ENCODE measurements at places on chromosomes 2 and 18.

GRCh38 chr2:78985558-78985957, 39.9 kb upstream of the REG3G start:
- no peak for DNase-seq

GRCh38 chr2:142316049-142316448, 185.2 kb upstream of the LRP1B start:
- DNase-seq, result no peak

DNA sequence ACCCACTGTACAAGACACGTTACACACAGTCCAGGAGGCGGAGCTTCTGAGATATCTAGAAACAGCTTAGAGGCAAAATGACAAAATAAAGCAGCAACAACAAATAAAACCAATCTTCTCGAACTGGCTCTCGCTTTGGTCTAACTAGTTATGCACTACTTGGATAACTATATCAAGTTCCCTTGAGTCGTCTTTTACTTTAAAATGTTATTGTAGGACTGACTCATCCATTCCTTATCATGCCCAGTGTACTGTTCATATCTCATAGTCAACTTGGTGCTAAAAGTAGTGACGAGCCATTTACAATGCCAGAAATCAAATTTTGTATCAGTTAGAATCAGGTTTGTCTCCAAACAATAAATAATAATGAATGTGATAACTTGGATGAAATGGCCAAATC, 102.5 kb upstream of the SLC35G4 start:
- no peak for DNase-seq

- no peak for DNase-seq
Observed at GRCh38 chr2:24819442-24820174, 26.4 kb downstream of the CENPO start.

GRCh38 chr2:190511104-190511503, 23.4 kb downstream of the NEMP2 start:
- no peak for DNase-seq

GRCh38 chr2:200252265-200253067, 54.0 kb upstream of the SPATS2L start:
- DNase-seq, result peak; percentile 51

GRCh38 chr2:20171445-20171977, 53.4 kb downstream of the SDC1 start:
- no peak for DNase-seq

DNA sequence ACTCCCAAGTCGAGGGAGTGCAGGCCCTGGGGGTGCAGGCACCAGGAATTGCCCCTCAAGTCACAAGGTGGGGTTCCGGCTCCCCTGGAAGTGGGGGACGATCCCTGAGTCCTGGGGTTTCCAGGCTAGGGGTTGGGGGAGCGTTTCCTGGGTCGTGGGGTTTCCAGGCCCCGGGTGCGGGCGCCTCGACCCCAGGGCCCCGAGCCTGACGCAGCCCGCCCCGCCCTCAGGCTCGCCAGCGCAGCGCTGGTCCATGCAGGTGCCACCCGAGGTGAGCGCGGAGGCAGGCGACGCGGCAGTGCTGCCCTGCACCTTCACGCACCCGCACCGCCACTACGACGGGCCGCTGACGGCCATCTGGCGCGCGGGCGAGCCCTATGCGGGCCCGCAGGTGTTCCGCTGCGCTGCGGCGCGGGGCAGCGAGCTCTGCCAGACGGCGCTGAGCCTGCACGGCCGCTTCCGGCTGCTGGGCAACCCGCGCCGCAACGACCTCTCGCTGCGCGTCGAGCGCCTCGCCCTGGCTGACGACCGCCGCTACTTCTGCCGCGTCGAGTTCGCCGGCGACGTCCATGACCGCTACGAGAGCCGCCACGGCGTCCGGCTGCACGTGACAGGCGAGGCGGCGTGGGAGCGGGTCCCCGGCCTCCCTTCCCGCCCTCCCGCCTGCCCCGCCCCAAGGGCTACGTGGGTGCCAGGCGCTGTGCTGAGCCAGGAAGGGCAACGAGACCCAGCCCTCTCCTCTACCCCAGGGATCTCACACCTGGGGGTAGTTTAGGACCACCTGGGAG, 12.0 kb downstream of the SIGLEC15 start:
- peak; percentile 55 for DNase-seq

- no peak for DNase-seq
Observed at GRCh38 chr2:222410534-222410933, 13.8 kb upstream of the SGPP2 start.

- DNase-seq, result no peak
Observed at GRCh38 chr18:27964811-27965210, 212.1 kb downstream of the CDH2 start.

DNA sequence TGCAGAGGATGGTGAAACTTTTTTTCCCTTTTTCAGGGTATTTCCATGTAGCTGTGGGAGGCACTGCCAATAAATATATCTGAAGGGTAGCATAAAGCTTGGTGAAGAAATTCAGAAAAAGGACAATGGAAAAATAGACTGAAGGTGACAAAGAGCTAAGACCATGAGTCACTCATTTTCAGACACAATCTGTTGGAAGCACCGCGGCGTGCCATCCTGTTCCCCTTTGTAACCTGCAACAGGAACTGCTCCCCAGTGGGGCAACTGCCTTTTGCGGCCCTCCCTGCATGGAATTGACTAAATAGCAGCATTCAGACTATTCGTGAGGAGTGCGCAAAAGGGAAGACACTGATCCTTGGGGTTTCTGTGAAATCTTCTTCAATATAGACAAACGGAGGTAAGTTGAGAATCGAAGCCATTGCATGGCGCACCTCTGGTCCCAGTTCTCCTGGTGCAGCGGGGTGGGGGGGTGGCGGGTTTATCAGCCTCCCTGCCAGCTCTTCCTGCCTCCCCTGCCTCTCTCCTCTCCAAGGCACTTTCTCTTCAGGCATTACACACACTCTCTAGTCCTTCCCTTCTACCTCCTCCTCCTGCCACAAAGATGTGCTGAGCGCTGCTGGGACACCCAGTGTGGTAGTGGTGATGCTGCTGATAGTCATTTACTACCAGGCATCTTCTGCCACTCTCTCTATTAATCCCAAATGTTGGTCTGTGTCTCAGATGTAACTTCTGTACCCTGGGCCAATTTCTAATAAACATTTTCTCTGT, 126.2 kb upstream of the TMEM200C start:
- no peak for DNase-seq

DNA sequence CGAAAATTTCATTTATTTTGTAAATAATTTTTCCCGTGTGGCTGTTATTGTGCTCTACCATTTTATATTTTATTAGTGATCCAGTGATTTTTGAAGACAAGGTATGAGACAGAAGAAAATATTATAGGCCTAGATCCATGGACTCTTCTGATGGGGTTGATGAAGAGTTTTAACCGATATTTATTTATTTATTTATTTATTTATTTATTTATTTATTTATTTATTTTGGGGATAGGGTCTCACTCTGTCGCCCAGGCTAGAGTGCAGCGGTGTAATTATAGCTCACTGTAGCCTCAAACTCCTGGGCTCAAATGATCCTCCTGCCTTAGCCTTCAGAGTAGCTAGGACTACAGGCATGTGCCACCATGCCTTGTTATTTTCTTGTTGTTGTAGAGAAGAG, 33.6 kb upstream of the RMND5A start:
- no peak for DNase-seq

DNA sequence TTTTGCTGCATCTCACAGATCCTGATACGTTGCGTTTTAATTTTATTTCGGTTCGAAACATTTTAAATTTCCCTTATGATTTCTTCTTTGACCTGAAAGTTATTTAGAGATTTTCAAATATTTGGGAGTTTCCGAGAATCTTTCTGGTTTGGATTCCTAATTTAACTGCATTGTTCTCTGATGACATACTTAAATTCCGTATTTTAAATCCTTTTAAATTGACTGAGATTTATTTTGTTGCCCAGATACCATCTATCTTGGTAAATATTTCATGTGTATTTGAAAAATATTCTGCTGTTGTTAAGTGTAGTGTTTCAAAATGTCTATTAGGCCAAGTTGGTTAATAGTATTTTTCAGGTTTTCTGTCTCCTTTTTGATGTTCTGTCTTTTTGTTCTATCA, 37.7 kb downstream of the MROH2A start:
- DNase-seq, result no peak

DNA sequence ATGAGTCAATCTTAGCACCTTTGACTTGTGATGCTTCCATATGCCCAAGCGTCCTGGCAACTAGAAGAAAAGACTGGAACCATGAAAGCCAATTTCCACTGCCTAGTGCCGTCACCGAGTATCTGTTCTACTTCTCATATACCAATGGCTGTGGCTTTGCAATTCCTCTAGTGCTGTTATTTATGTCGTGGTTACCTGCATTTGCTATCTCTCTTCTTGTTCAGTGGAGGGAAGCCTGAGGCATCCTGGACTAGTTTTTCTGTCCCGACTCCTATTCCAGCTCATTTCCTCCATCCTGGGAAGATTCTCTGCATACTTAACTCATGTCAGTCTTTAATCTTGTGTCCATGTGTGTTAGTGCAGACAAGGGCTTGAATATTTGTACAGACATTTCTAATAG, 117.9 kb downstream of the FEZ2 start:
- DNase-seq, result no peak

GRCh38 chr2:54546518-54546917, 90.4 kb downstream of the SPTBN1 start:
- DNase-seq, result no peak

- DNase-seq, result no peak
Observed at GRCh38 chr2:45953376-45954027, 302.0 kb downstream of the PRKCE start.

DNA sequence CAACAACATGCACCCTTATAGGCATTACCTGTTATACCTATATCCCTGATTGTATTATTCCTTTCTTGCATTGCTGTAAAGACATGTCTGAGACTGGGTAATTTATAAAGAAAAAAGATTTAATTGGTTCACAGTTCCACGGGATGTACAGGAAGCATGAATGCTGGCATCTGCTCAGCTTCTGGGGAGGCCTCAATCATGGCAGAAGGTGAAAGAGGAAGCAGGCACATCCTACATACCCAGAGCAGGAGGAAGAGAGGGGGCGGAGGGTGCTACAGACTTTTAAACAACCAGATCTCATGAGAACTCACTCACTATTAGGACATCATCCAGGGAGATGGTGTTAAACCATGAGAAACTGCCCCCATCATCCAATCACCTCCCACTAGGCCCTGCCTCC, 191.7 kb upstream of the SPHKAP start:
- no peak for DNase-seq

DNA sequence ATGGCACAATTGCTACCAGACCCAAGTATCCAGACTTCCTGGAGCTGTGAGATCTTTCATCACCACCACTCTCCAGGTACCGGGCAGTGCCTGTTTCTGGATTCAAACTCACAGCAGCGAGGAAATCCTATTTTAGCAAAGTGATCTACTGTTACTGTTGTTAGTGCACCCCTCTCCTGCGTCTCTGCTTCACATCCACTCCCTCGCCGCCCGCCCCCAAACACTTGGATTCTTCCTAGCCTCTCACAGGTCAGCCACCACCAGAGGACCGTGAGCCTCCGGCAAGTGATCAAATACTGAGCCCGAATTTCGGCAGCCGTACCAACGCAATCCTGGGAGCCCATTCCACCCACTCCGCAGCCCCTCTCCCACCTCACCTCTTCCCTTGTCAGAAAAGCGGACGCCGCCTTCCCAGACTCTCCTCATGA, 519 bp downstream of the METTL4 start:
- DNase-seq, result peak; percentile 82

DNA sequence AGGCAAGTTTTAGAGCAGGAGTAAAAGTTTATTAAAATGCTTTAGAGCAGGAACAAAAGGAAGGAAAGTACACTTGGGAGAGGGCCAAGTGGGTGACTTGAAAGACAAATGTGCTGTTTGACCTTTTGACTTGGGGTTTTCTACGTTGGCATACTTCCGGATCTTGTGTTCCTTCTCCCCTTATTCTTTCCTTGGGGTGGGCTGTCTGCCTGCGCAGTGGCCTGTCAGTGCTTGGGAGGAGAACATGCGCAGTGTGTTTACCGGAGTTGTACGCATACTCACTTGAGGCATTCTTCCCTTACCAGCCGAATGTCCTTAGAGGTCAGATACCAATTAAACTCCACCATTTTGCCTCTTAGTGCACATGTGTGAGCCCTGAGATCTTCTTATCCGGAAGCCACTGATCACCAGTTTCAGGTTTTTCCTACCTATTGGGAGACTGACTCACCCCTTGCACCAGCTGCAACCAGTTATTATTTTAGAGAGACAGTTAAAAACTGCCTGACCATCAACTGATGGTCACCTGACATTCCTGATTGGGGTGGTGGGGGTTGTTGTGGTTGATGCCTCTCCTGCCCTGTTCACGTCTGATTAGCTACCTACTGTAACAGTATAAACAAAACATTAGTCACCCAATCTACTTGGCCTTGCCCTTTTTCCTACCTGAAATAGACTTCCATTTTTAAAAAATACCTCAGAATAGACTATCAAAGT, 67.5 kb downstream of the NYAP2 start:
- no peak for DNase-seq

- DNase-seq, result peak; percentile 69
Observed at GRCh38 chr18:48832938-48833700, 117.6 kb downstream of the SMAD7 start.

- DNase-seq, result no peak
Observed at GRCh38 chr2:230924092-230924469, 961 bp downstream of the GPR55 start.

GRCh38 chr2:151114874-151115273, 146.8 kb downstream of the RBM43 start:
- peak; percentile 32 for DNase-seq

DNA sequence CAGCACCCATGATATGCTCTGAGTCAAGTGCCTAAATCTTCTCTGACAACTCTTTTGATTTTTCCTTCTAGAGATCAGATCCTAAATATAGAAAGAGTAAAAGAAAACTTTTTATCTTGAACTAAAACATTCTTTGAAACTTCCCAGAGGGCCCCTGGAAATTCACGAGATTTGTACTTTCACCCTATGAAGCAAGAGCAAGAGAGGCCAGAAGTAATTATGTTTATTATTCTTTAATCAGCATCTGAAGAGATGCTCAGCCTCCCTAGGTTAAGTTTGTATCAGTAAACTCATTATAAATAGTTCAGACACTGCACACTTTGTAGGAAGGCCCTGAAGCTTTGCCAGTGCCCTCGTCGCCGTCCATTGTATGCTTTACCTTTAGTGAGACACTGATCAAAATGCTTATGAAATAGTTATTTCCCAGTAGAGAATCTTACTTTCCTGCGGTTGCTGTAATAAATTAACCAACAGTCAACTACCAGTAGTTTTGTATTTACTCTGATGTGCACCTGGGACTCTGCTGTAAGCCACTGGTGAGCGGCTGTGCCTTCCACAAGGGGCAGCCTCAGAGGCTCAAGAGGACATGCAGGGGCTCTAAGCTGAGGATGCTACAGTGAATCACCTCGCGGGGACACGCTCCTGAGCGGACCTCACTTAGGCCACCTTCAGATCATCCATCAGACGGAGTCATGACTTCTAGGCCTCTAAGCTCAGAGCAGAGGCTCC, 71.9 kb downstream of the BIN1 start:
- no peak for DNase-seq

Measured in right hindlimb (tissue), 1 donor.